Thoracic aorta (tissue), 2 donors: ENCODE measurements at places on chromosomes 7 and 10.

- no peak overlapping the region for H3K27ac ChIP-seq
- no peak for DNase-seq
- no peaks in the 10 kb centered on the region for H3K27me3 ChIP-seq
- H3K4me3 ChIP-seq, result no peak overlapping the region
- H3K36me3 ChIP-seq, result no peaks in the 10 kb centered on the region
Measured at GRCh38 chr7:54904130-54904529, 114.7 kb upstream of the EGFR start.

DNA sequence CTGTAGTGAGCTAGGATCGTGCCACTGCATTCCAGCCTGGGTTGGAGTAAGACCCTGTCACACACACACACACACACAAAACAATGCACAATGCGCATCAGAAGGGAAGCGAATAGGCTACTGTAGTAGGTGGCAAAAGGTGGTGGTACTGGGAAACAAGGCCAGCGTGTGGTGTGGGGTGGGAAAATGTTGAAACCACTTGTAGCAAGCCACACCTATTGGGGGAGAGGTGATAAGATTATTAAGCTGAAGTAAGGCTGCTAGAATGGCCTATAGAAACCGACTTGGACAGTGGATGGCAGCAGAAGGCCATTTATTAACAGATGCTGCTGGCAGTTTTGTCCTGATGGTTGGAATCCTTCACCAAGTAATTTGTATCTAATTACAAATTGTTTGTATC lies 7.2 kb upstream of the CHCHD1 start:
- no peak overlapping the region for H3K27ac ChIP-seq
- peaks cover 38% of the 10 kb centered on the region for H3K4me1 ChIP-seq
- no peaks in the 10 kb centered on the region for H3K27me3 ChIP-seq
- peak overlapping the region; percentile 93 for H3K4me3 ChIP-seq
- DNase-seq, result no peak
- peaks cover 28% of the 10 kb centered on the region for H3K36me3 ChIP-seq

DNA sequence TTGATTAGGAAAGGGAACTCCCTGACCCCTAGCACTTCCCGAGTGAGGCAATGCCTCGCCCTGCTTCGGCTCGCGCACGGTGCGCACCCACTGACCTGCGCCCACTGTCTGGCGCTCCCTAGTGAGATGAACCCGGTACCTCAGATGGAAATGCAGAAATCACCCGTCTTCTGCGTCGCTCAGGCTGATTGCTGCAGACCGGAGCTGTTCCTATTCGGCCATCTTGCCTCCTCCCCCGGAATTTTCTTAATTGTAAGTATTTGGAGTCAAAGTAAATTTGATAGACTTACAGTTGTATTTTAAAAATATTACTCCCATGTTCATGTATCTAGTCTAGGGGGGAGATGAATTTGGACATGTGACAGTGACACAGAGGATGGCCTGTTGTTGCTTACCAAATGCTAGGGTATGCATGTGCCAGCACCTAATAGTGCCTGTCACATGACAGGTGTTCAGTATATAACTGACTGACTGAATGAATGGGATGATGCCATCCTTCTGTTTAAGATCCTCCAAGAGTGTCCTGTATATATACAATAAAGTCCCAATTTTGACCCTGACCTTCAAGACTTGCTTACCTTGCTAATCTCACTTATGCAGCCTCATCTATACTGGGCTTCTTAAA lies 42.0 kb upstream of the ICA1 start:
- no peak overlapping the region for H3K27ac ChIP-seq
- no peaks in the 10 kb centered on the region for H3K4me1 ChIP-seq
- H3K4me3 ChIP-seq, result no peak overlapping the region

- no peaks in the 10 kb centered on the region for H3K27me3 ChIP-seq
- no peaks in the 10 kb centered on the region for H3K4me1 ChIP-seq
- H3K4me3 ChIP-seq, result no peak overlapping the region
- no peaks in the 10 kb centered on the region for H3K36me3 ChIP-seq
Measured at GRCh38 chr7:7504910-7505704, 30.6 kb downstream of the COL28A1 start.

DNA sequence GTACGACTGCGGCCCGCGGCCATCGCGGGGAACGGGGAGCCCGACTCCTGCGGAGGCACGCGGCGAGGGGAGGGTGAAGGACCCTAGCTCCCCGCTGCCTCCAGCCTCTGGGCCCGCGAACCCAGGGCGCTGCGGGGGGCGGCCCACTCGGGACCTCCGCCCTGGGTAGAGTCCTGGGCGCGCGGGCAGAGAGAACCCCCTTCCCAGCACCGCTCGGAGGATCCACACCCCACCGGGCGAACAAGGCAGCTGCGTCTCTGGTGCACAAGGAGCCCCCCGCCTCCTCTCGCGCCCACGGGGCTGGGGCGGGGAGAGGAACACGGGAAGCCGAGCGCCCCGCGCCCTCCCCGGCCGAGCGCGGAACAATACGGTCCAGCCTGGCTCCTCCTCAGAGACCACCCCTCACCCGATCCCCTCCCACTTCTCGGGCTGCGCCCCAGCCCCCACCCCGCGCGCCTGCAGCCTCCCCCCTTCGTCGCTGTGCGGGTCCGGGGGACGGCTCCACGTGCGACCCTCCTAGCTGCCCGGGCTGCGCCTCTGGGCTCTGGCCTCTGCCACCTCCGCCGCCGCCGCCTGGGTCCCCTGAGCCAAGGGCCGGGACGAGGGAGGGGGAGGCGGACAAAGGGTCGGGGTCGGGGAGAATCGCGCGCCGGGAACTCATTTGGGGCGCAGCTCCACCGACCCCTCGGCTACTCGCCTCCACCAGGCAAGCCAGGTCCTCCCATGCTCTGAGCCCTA lies at the start of gene WDR86:
Gene WDR86 (minus strand): TSS at position 372 of the 738 bp plus-strand sequence. CDS start 449 bp downstream, outside the sequence.
- no peak within 1 kb of the TSS for H3K27ac ChIP-seq
- DNase-seq, result no peak
- peak within 1 kb of the TSS; percentile 70 for H3K4me3 ChIP-seq
- H3K36me3 ChIP-seq, result no peaks in the 10 kb centered on the region
- peaks cover 31% of the 10 kb centered on the region for H3K4me1 ChIP-seq

- H3K4me1 ChIP-seq, result no peaks in the 10 kb centered on the region
- no peak overlapping the region for H3K27ac ChIP-seq
- H3K36me3 ChIP-seq, result no peaks in the 10 kb centered on the region
- no peaks in the 10 kb centered on the region for H3K27me3 ChIP-seq
Measured at GRCh38 chr10:78929541-78929940, 139.2 kb upstream of the ZMIZ1 start.

GRCh38 chr10:129491123-129491734 lies 24.2 kb downstream of the MGMT start:
- no peak for DNase-seq
- no peaks in the 10 kb centered on the region for H3K36me3 ChIP-seq
- H3K27me3 ChIP-seq, result no peaks in the 10 kb centered on the region
- H3K4me3 ChIP-seq, result no peak overlapping the region
- no peak overlapping the region for H3K27ac ChIP-seq
- no peaks in the 10 kb centered on the region for H3K4me1 ChIP-seq

DNA sequence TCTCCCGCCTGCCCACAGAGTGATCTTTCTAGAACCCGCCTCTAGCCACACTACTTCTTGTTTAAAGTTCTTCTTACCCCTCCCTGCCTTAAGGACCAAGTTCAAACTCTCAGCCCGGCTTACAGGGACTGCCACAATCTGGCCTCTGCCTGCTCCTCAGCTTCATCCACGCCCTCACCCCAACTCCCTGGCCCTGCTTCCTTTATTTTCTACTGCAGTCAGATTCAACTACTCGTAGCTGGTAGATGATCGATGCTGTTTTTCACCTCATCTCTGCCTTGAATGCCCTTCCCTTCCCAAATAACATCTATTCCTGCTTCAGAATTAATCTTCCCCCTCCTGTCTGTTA lies 508.5 kb downstream of the RPS24 start:
- H3K27me3 ChIP-seq, result no peaks in the 10 kb centered on the region
- no peak for DNase-seq
- H3K4me3 ChIP-seq, result no peak overlapping the region
- H3K4me1 ChIP-seq, result peaks cover 25% of the 10 kb centered on the region
- no peaks in the 10 kb centered on the region for H3K36me3 ChIP-seq

- H3K27ac ChIP-seq, result no peak overlapping the region
- no peak overlapping the region for H3K4me3 ChIP-seq
- H3K27me3 ChIP-seq, result no peaks in the 10 kb centered on the region
- DNase-seq, result no peak
- no peaks in the 10 kb centered on the region for H3K36me3 ChIP-seq
Measured at GRCh38 chr7:80826520-80827238, 92.2 kb downstream of the SEMA3C start.

DNA sequence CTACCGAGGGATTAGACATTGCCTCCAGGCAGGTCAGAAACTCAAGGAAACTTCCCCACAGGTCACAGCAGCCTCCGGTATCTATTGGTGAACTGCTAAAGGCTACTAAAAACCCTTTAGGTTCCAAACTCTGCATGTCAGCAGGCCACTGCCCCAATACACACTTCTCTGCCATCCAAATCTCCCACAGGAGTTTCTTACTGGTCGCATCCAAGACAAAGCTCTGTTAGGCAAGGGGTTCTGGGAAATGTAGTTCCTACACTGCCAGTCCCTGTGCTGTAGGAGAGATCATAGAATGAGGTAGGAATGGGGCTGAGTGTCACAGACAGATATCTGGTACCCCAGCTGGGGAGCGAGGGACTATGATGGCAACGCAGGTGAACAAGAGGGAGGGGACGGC lies 757.0 kb upstream of the C7orf33 start:
- no peaks in the 10 kb centered on the region for H3K27me3 ChIP-seq
- H3K4me3 ChIP-seq, result no peak overlapping the region
- H3K36me3 ChIP-seq, result no peaks in the 10 kb centered on the region
- H3K27ac ChIP-seq, result no peak overlapping the region
- DNase-seq, result no peak
- H3K4me1 ChIP-seq, result no peaks in the 10 kb centered on the region

GRCh38 chr7:27184337-27185012 lies 557 bp downstream of the HOXA11 start:
- H3K36me3 ChIP-seq, result no peaks in the 10 kb centered on the region
- H3K27me3 ChIP-seq, result peaks cover 50% of the 10 kb centered on the region
- peaks cover 59% of the 10 kb centered on the region for H3K4me1 ChIP-seq

DNA sequence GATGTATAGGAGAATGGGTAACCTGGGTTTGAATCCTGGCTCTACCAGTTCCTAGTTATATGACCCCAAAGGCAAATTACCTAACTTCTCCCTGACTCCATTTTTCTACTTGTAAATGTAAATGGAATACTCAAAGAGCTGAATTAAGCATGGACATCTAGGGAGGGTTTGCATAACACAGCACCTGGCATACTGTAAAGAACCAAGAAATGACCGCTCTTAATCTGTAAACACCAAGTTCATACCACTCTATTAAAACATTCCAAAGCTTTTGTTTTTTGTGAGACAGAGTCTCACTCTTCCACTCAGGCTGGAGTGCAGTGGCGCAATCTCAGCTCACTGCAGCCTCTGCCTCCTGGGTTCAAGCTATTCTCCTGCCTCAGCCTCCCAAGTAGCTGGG lies 19.6 kb downstream of the MPP7 start:
- no peaks in the 10 kb centered on the region for H3K27me3 ChIP-seq
- no peak overlapping the region for H3K4me3 ChIP-seq
- no peaks in the 10 kb centered on the region for H3K36me3 ChIP-seq

GRCh38 chr10:93639791-93640190 lies 27.5 kb downstream of the PDE6C start:
- H3K27me3 ChIP-seq, result no peaks in the 10 kb centered on the region
- no peak overlapping the region for H3K27ac ChIP-seq
- H3K4me3 ChIP-seq, result no peak overlapping the region
- no peak for DNase-seq
- H3K36me3 ChIP-seq, result no peaks in the 10 kb centered on the region

GRCh38 chr10:3551761-3552160 lies 233.2 kb downstream of the KLF6 start:
- DNase-seq, result no peak
- H3K27me3 ChIP-seq, result no peaks in the 10 kb centered on the region
- peaks cover 10% of the 10 kb centered on the region for H3K4me1 ChIP-seq
- no peak overlapping the region for H3K4me3 ChIP-seq
- H3K27ac ChIP-seq, result no peak overlapping the region

DNA sequence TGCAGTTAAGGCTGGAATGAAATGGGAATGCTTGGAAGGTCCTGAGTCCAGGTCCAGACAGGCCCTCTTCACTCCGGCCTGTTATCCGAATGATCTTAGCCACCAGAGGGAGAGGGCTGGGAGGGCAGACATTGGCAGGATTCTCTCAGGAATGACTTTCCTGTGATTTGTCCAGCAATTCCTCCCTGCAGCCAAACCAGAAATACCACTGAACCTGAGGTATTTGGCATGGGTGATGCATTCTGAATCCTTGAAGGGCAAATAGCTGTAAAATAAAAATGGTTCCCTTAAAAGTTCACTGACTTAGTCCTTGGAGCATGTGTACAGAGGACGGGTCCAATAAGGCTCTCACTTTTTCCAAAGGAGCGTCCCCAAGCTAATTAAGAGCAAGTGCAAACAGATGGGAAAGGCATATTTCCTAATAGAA lies 77.5 kb upstream of the HABP2 start:
- H3K27ac ChIP-seq, result peak overlapping the region; percentile 85
- DNase-seq, result no peak
- no peaks in the 10 kb centered on the region for H3K36me3 ChIP-seq
- peak overlapping the region; percentile 46 for H3K4me3 ChIP-seq
- peaks cover 53% of the 10 kb centered on the region for H3K4me1 ChIP-seq

- H3K27ac ChIP-seq, result no peak overlapping the region
- H3K36me3 ChIP-seq, result no peaks in the 10 kb centered on the region
- no peaks in the 10 kb centered on the region for H3K27me3 ChIP-seq
- DNase-seq, result no peak
Measured at GRCh38 chr10:5360318-5360915, 4.3 kb upstream of the UCN3 start.

DNA sequence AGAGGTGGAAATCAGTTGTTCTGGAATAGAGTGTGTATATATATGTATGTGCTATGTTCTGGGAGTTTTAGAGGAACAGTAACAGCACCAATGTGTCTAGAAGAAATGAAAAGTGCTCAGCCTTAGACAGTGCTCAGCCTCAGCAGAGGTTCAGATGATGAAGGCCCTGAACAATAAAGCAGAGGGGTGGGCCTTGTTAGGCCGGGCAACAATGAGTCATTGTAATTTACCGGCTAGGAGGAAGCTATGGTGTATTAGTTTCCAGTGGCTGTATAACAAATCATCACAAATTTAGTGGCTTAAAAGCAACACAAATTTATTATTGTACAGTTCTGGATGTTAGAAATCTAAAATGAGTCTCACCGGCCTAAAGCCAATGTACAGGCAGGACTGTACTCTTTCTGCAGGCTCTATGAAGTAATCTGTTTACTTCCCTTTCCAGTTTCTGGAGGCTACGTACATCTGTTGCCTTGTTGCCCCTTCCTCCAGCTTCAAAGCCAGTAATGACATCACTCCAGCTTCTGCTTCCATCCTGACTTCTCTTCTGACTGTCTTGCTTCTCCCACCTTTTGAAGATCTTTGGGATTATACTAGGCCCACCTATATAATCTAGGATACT lies 84.6 kb downstream of the CH25H start:
- H3K4me3 ChIP-seq, result no peak overlapping the region
- no peaks in the 10 kb centered on the region for H3K4me1 ChIP-seq
- no peak for DNase-seq
- no peaks in the 10 kb centered on the region for H3K36me3 ChIP-seq
- H3K27me3 ChIP-seq, result no peaks in the 10 kb centered on the region

- H3K27ac ChIP-seq, result peak overlapping the region; percentile 97
- no peak for DNase-seq
- no peaks in the 10 kb centered on the region for H3K36me3 ChIP-seq
- peak overlapping the region; percentile 85 for H3K4me3 ChIP-seq
Measured at GRCh38 chr10:43407148-43407575, 1.8 kb downstream of the HNRNPF start.
